Foreskin keratinocyte (primary cell): ENCODE measurements at places on chromosomes 7 and 10. TPM values are rescaled to one million over a fixed set of nuclear protein-coding genes. Genes with fewer than 3 reads are reported as not detected.
A peak's percentile ranks its signal among the peaks of the same experiment; 100 is the strongest.

DNA sequence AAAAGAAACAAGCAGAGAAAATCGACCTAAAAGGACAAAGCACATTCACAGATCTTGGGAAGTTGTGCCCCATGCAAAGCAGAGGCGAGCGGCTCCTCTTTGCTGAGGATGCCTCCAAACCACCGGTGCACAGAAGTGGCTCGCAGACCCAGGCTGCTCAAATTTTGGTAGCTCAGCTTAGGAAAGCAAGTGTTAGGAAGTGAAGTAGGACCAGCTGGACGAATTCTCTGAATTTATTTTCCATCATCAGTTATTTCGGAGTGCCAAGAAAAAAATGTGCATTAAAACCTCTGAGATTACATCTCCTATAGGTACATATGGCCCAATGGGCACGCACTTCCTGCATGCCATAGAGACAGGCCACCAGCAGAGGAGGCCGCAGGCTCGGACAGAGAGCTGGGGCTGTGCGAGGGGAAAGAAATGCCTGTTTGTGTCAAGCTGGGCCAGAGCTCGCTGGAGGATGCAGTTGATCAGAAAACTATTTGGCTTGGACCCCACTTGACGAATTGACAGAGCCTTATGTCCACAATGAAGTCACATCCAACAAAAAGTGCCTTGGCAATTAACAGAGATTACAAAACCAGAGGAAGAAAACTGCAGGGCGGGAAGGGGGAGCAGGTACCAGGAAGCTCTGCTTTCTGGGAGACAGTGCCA lies 122.3 kb upstream of the LYZL2 start:
- DNase-seq, result no peak

Gene GIMAP8
- total RNA-seq, result 0.07 TPM in 1 of 2 replicates, not detected in the other

DNA sequence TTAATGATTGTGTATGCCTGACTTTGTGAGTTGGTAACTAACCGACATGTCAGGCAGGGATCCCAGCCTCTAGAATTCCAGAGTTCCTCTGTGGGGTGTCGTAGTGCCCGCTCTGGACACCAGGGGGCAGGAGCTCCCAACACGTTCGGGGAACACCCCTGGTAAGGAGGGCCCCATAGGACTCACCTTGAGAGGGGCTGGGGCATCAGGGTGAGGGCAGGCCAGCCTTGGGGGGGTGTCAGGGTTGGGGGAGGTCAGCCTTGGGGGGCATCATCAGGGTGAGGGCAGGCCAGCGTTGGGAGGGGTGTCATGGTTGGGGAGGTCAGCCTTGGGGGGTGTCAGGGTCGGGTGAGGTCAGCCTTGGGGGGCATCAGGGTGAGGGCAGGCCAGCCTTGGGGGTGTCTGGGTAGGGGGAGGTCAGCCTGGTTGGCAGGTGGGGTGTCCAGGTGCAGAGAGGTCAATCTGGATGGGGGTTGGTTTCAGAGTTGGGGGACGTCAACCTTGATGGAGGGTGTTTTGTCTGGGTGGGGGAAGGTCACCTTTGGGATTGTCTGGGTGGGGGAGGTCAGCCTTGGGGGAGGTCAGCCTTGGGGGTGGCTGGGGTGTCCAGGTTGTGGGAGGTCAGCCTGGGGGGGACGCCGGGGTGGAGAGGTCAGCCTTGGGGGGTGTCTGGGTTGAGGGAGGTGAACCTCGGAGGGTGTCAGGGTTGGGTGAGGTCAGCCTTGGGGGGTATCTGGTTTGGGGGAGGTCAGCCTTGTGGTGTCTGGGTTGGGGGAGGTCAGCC lies 45.6 kb upstream of the SUN1 start:
- DNase-seq, result no peak

Gene CDH23
- 0.04 TPM in 1 of 2 replicates, not detected in the other for total RNA-seq

DNA sequence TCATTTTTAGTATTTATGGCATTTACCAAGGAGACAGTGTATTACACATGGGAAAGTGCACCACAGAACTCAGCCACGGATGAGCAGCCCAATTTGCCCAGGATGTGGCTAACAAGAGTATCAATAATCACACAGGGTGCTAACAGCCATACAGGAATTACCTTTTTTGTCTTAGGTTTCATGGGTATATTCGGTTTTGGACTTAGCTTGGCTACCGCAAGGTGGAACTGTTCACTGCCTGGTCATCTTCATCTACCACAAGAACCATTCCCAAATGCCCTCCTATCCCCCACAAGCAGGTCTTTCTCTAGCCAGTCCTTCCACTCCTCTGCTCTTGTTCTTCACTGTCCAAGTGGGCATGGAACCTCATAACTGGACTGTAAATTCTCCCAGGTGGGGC lies 6.0 kb downstream of the PDLIM1 start:
- no peak for DNase-seq

Gene LFNG
- total RNA-seq, result 17.7 and 21.5 TPM in 2 replicates

DNA sequence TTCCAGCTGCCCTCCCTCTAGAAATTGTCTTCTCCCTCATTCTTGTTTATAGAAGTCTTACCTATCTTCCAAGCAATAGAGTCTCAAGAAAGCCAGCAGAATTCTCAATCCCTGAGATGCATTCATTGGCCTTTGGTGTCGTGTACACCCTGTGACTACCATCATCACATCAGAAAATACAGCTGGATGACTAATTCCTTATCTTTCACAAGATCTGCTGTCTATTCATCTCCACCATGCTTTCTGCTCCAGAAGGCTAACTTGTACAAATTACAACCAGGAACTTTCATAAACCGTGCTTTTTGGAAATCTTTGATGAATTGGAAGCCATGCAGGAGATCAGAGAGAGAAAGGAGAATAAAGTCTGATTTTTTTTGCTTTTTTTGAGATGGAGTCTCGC lies 1062.9 kb upstream of the GHITM start:
- DNase-seq, result no peak

DNA sequence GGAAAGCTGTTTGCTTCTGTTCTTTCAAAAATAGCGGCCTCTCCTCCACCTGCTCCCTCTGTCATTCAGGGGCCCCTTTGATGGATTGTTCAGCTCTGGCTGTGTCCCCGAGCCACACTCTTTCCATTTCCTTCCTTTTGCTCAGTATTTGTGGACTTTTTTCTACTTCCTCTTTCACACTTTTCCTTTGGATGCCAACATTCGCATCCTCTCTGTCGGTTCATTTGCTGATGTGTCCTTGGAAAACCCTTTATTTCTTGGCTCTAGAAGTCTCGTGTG lies 11.7 kb upstream of the PWWP2B start:
- no peak for DNase-seq

Gene SORCS1
- not detected in 2 replicates for total RNA-seq

DNA sequence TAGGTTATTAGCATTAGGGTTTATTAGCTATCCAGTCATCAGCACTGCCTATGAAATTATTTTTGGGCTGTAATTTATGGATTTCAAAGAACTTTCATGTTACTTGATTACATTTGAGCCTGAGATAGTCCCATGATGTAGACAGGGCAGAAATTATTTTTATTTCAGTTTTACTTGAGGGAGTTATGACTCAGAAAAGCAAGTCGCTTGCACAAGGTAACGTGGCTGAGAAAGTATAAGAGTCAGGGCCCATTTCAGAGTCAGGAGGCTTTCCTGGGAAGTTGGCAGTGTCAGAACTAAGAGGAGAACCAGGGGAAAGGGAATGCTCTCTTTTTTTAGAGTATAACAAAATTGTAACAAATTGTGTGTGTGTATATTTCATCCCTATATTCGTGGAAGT lies 16.5 kb downstream of the GATA3 start:
- DNase-seq, result peak; percentile 52

DNA sequence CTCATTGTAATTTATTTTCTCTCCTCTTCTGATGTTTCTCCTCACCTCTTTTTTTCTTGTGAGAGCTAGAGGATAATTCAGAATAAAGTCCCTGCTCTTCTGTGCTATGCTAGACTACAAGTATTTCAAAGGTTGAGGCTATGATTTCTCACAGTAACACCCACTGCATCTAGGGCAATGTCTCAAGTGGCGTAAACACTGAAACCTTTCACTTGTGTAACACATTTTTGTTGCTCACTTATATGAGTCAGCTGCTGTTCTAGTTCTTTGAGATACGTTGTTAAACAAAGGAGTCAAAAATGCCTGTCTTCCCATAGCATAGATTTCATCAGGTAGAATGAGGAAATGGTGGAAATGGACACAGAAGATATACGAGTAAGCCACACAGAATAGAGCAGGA lies 305.1 kb upstream of the PITRM1 start:
- peak; percentile 75 for DNase-seq

Gene LGI1
- not detected in 2 replicates for total RNA-seq

Gene FAM237B
- total RNA-seq, result not detected in 2 replicates

Gene LDB1
- total RNA-seq, result 65.7 and 65.8 TPM in 2 replicates

DNA sequence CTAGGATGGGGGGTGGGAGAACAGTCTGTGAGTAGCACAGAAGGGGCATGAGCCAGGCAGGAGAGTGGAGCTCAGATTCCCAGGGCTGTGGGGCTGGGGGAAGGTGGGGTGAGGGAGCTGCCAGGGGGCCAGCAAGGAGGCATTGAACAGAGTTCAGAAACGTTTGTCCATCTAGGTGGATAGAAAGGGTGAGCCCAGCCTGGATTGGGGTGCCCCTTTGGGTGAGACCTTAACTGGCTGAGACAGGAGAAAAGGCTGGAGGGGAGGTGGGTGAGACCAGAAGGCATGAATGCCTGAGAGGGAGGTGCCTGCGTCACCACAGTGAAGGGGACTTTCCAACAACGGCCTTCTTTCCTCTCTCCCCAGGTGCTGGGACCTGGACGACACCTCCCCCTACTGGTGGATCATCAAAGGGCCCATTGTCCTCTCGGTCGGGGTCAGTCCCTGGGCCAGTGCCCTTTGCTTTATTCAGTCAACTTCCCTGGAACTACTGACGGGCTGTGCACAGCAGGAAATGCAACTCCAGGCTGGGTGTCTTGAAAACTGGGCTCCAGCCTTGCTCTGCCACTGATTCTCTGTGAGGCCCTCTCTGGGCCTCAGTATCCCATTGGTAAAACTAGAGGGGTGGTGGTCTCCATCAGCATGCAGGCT lies 11.0 kb downstream of the GHRHR start:
- no peak for DNase-seq

- no peak for DNase-seq
Observed at GRCh38 chr7:128160296-128160695, 80.8 kb upstream of the LEP start.

Gene GPC2
- total RNA-seq, result 1.4 TPM in 2 replicates

DNA sequence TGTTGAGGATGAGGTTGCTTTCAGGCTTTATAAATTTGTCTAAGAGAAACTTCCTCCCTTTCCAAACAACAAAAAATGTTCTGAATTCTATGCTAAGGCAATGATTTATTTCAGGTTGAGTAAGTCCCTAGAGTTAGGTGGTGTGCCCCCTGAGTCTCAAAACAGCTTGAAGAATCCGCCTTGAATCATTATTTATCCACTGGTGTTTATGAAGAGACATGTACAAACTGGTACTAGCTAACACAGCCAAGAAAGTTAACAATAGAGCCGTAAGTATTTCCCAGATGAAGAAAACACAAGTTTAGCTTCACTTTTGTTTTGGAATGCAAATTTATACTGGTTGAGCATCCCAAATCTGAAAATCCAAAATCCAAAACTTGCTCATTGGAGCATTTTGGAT lies 66.2 kb upstream of the SRPK2 start:
- peak; percentile 47 for DNase-seq

GRCh38 chr10:18290651-18291313 lies 150.6 kb downstream of the CACNB2 start:
- no peak for DNase-seq

- no peak for DNase-seq
Observed at GRCh38 chr10:22042557-22043326, 39.2 kb upstream of the DNAJC1 start.

DNA sequence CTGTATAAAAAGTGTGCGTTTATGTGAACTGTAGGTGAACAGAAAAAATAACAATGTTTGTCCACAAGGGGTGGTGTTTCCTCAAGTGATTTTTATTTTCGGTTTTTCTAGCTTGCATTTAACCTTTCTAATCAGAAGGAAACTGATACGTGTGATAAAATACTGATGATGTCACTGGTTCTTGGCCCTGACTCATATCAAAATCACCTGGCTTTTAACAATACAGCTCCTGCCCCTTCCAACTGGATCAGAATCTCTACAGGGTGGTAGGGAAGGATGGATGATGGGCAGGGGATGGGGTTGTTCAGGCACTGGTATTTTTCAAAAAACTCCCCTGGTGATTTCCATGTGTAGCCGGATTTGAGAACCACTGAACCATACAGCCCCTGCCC lies 10.9 kb downstream of the NPFFR1 start:
- peak; percentile 50 for DNase-seq

Gene LBX1
- total RNA-seq, result not detected in 2 replicates

- no peak for DNase-seq
Observed at GRCh38 chr10:111598433-111599059, 521.7 kb downstream of the ADRA2A start.

Gene IQUB
- total RNA-seq, result 0.04 and 0.07 TPM in 2 replicates

DNA sequence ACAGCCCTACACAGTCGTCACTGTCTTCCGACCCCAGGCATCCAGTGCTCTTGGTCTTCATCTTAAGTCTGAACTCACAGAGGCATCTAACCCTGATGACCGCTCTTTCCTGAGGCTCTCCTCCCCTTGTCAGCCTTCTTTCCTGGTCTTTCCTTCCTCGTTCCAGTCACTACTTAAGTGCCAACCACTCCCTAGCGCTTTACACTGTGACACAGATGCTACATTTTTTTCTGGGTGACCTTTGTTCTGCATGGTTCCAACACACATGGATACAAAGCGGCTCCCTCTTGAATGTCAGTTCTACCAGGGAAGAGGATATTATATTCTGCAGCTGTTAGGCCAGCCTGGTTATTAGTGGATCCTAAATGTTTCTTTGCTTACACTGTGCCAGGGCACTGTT lies 12.7 kb downstream of the YWHAG start:
- no peak for DNase-seq

DNA sequence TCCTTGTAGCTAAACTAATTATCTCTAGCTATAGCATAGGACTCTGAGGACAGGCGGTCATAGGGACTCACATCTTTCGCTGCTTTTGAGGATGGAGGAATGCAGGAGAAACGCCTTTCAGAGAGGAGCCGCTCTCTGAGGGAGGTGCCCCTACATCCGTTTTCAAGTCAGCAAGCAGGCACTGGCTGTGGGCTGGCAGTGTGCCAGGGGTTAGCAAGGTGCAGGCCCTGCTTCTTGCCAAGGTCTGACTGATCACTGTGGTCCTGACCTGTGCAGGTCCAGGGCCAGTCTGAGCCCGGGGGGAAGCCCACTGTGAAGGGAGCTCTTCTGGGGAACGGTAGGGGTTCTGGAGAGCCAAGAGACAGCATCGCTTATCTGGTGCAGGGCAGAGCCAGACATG lies 89.4 kb downstream of the SH3PXD2A start:
- DNase-seq, result no peak

Gene PARD3
- total RNA-seq, result 65.4 and 69.5 TPM in 2 replicates

GRCh38 chr10:64486149-64486548 lies 964.9 kb downstream of the REEP3 start:
- peak; percentile 27 for DNase-seq

DNA sequence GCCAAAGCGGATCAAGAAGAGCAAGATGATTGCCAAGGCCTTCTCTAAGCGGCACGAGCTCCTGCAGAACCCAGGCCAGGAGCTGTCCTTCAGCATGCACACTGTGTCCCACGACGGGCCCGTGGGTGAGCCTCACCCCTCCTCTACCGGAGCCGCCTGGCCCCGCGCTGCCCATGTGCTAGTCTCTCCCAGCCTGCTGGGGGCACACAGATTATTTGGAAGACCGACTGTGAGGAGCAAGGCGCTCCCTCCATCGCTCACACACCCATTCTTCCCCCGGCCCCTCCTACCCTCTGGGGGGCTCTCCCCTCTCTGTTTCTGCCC lies 13.9 kb upstream of the AHCYL2 start:
- no peak for DNase-seq
